Foreskin keratinocyte (primary cell): ENCODE measurements at places on chromosomes 7 and 10.

GRCh38 chr7:104982308-104983075, 31.5 kb upstream of the KMT2E start:
- no peak for DNase-seq

GRCh38 chr10:132985546-132985900, 43.2 kb upstream of the CFAP46 start:
- no peak for DNase-seq

DNA sequence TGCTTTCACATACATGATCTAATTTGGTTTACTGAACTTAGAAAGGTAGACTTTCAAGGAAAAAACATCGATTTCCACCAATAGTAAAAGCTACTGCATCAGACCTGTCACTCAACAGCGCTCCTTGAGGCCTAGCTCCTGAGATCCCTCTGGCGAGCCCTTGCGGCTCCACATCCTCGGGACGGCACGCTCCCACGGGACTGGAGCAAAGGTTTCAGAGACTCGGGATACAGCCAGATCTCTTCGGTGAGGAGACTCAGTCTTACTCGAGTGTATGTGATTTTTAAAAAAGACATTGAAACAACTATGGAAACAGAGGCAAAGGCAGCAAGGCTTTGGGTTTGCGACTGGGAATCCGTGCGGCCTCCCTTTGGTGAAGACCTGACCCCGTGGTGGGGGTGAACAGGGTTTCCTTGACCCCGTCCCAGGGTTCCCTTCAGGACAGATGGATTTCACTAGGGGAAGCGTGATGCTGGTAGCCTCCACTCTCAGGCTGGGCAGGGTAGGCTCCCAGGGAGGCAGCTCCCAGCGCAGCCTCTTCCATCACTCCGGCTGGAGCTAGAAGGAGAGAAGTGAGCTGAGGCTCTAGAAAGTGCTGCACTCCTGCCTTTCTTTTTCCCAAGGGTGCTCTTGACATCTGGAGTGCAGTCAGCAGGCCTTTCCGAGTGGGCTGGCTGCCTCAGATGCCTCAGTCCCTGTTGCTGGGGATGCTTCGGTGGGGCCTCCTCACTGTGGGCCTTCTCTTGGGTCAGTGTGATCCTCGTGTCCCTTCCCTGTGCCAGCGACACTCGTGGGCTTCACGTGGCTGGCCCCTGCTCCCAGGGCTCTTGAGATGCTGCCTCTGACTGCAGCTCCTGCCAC, 5.8 kb upstream of the ATP6V0E2 start:
- no peak for DNase-seq

- no peak for DNase-seq
These were observed 261.2 kb upstream of the SEMA3A start for GRCh38 chr7:84455788-84456187.

GRCh38 chr7:3073763-3074458, 30.2 kb upstream of the CARD11 start:
- peak; percentile 23 for DNase-seq

DNA sequence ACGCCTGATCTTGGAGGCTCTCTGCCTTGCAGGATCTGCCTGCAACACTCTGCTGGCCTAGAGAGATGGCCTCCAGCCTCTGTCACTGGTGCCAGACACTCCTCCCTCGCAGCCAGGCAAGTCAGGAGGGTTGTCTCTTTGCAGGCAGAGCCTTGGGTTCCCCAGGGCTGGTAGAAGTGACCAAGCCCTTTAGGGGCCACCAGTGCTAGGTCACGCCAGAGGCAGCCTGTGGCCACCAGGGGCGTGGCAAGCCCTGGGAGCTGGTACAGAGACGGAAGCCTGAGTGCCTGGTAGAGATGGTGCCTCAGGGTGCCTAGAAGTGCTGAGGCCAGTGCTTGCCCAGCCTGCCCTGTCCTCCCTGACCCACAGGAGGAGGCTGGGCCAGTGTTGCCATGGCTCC, 9.1 kb downstream of the ADCYAP1R1 start:
- no peak for DNase-seq

DNA sequence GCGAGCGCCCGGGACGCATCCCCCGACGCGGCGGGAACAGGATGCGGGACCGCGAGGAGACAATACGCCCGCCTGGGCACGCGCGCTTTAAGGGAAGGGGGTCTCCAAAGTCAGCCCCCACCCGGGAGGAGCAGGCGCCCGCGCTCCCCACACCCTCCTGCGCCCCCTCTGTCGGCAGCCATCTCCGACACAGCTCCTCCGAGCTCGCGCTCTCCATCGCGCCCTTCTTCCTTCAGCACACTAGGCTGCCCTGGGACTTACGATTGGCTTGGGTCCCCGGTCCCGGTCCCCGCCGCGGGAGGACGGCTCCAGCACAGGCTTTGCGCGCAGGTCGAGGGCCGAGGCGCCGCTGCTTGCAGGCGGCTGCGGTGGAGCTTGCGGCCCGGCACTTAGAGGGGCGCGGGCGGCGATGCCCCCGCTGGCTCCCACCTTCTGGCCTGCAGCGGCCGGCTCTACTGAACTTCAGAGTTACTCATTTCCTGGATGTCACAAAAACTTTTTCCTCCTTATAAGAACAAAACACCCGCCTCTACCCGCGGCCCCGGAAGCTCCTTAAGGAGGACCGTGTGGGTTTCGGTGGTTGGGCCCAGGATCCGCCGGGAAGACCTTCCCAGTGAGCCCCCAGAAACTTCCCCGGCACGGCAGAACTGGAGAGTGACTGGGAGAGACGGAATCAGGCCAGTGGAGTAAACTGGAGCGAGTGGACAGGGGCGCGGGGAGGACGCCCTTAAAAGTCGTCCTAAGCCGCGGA, at the start of gene ITPRIP:
TSS of gene ITPRIP (minus strand) at position 481 of the 751 bp plus-strand sequence. CDS start 22,414 bp downstream, outside the sequence.
- peak; percentile 82 for DNase-seq

DNA sequence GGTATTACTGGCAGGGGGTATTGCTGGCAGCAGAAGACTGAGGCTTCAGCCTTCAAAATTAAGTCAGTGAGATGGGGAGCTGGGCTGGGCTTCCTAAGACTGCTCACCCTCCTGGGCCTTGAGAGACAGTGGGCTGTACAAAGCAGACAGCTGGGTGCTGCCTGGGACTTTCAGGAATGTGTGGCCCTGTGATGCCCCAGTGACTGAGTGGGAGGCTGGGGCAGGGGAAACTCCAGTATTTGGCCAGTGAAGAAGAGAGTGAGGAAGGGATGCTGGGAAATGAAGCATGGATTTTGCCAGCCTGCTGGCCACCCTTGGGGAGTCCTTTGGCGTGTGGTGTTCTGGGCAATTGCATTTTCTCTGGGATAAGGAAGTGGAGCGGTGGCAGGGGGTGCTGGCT, 442 bp downstream of the ANKRD2 start:
- DNase-seq, result no peak

GRCh38 chr10:110852255-110852896, 19.4 kb upstream of the PDCD4 start:
- peak; percentile 97 for DNase-seq

- peak; percentile 6 for DNase-seq
These were observed 114.0 kb upstream of the COBL start for GRCh38 chr7:51430480-51431086.

DNA sequence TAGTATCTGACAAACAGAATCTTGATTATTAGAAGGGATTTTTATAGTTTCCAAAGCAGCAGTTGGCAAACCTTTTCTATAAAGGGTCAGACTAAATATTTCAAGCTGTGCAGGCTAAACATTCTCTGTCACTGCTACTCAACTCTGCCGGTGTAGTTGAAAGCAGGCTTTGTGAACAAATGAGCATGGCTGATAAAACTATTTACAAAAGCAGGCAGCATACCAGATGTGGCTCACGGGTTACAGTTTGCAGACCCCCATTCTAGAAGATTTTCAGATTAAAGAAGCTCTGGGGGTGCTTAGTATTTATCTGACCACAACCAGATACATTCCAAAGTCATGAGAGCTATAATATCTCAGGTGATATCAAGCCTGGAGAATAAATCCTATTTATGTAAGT, 1017.5 kb downstream of the SORCS1 start:
- DNase-seq, result no peak

- no peak for DNase-seq
These were observed 415.7 kb upstream of the MTPN start for GRCh38 chr7:136392856-136393255.
